ENCODE measurements at places on chromosomes 1 and 21.

DNA sequence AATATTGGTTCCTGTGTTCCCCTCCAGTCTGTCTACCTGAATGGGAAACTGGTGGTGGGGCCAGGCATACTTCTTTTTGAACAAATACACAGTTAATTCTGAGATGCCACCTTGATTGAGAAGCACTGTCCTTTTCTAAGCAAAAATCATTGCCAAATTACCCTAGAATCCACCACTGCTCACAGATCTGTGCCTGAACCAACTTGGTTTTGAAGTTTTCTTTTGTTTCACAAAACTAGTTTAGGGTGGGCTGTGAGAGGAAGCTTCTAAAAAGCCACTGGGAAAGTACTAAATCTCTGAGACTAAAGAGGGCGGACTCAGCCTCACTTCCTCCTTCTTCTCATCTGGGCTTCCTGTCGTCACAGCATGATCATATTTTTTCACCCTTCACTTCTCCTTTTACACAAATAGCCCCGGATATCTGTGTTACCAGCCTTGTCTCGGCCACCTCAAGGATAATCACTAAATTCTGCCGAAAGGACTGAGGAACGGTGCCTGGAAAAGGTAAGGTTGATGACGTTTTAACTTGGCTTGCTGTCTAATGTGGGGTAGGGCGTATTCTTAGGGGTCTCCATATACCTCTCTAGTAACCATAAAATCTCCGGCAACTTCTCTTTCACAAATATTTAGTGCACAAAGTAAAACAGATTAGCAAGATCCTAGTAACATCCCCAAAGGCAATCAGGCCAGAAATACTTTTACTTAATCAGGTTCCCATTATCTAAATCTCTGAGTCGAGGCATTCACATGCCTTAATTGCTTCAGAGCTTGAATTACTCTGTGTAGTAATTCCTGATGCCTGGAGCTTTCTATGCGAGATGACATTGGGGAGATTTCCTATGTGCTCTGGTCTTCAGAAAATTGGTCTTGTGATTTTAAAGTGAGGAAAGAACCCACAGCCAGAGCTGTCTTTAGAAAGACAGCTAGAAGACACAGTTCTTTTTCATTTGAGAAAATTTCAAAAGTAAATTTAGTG, at the start of gene CD53:
CD53 (plus strand) TSS at position 404 of the 976 bp plus-strand sequence. CDS start 18,261 bp downstream, outside the sequence.
- DNase-seq, result no peak

DNA sequence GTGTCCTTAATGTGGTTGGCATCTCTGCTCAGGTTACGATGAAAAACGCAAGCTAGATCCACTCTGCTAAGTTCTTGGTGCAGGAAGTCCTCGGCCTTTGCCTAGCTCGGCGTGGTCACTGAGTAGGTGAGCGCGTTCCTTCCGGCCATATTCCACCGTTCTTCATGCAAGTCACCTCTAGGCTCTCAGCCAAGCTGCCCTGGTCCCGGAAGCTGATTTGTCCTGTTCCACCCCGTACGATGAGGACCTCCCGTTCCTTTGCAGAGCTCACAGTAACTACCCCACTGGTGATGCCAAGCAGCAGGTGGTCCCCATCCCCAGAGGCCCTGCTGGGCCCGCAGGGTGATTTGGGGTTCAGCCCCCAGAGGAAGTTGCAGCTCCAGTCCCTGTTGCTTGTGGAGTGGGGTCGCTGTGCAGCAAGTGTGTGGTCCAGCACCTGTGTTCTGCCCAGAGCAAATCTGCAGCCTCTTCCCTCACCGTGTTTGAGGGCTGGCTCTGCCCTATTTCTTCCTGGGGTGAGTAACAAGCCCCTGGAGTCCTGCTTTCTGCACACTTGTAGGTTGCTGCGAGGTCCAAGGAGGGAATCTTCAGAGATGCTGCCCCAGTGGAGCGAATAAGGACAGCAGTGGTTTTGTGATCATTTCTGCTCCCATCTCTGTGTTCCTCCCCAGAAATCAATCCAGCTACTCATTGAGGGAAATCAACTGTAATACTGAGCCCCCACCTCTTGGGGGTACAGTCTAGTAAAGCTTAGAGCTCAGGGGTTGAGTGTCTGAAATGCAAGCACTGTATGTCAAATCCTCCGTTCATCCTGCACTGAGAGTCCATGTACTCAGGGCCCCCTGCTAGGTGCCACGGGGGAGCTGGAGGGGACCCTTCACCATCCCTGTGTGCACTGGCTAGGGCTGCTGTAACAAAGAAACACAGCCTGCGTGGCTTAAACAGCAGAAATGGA, 2.3 kb downstream of the UMODL1 start:
- peak; percentile 89 for DNase-seq

- no peak for DNase-seq
Observed at GRCh38 chr1:201354151-201354900, 23.2 kb downstream of the TNNT2 start.

- no peak for DNase-seq
Observed at GRCh38 chr1:82991569-82991968, 1007.4 kb downstream of the TTLL7 start.

DNA sequence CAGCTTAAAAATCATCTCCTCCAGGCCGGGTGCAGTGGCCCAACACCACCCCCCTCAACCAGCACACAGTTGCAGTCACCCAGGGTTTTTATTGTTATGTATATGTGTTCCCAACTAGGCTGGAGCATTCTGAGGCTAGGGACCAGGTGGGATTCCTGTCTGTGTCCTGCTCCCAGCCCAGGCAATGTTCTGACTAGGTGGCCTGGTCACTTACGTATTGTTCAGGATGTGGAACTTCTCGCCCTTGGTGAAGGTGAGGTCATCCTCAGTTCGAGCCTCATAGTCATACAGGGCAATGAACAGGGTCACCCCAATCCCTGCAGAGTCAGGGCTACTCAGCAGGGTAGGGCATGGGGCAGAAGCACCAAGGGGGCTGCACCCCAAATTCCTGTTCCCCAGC, 12.2 kb downstream of the FGR start:
- no peak for DNase-seq

- no peak for DNase-seq
Observed at GRCh38 chr1:184049291-184049690, 2.2 kb upstream of the TSEN15 start.

DNA sequence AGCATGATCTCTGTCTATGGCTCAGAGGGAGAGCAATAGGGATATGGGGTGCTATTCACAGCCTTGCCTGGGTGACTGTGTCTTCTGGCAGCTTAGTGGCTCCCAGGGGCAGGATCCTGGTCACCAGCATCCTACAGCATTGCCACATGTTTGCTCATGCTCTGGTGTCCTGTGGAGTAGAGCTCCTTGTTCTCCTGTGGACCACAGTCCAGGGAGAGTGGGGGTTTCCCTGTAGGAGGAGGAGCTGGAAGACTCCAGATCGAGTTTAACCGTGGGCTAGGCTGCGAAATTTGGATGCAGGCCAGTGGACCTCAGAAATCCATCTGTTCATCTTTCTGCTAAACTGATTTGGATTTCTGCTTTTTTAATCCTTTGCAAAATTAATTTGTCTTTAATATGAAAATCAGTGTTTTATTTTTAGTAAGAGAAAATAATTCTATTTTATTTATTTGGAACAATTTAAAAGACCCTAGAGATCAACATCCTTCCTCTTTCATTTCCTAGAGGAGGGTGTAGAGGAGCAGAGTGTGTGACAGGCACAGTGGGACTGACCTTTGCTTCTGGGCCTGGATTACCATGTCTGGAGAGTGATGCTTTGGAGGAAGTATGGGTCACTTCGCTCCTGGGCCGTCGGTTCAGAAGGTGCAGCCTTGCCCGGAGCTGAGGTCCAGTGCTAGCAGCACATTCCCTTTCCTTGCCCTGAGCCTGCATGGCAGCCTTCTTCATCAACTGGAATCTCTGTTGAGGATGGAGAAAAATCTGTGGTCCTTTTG, 17.4 kb downstream of the ADARB1 start:
- DNase-seq, result no peak

GRCh38 chr1:169260478-169261151, 107.0 kb downstream of the NME7 start:
- no peak for DNase-seq

GRCh38 chr1:19059773-19060172, 103.3 kb upstream of the IFFO2 start:
- DNase-seq, result no peak

GRCh38 chr1:207868774-207869721, 41.9 kb downstream of the CD34 start:
- no peak for DNase-seq

DNA sequence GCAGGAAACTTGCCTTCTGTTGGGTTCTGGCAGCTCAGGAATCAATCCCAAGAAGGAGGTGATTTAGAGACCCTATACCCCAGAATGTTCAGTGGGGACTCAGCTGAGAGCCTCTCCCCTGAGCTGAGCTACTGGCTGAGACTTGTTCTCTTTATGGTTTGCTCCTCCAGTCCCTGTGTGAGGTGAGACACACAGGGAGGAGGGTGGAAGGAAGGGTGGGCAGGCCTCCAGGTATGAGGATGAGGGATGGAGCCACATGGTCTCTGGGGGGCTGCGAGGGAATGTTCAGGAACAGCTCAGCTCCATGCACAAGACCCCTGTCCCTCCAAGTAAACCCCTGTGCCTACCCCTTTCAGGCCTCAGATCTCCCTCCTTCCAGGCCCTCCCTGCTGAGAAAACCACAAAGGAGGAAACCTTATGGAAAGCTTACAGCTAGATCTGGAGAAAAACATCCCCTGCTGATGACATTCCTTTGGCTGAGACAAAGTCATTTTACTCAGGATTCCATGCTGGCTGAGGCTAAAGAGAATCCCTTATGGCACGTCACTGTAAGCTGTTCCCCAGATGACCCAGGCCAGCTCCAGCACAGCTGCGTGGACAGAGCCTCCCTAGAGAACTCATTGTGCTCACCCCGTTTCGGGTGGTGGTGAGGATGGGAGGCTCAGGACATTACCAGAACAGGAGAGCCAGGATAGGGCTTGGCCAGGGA, 91.5 kb upstream of the IPO9 start:
- DNase-seq, result no peak

- DNase-seq, result no peak
Observed at GRCh38 chr1:63813829-63814277, 40.0 kb downstream of the ROR1 start.

- no peak for DNase-seq
Observed at GRCh38 chr1:156491151-156491949, 9.2 kb downstream of the MEF2D start.

GRCh38 chr1:58927041-58927721, 143.3 kb upstream of the JUN start:
- peak; percentile 96 for DNase-seq

- DNase-seq, result no peak
Observed at GRCh38 chr1:50252196-50252595, 143.5 kb downstream of the ELAVL4 start.

GRCh38 chr1:239647045-239647444, 260.7 kb downstream of the CHRM3 start:
- DNase-seq, result no peak

DNA sequence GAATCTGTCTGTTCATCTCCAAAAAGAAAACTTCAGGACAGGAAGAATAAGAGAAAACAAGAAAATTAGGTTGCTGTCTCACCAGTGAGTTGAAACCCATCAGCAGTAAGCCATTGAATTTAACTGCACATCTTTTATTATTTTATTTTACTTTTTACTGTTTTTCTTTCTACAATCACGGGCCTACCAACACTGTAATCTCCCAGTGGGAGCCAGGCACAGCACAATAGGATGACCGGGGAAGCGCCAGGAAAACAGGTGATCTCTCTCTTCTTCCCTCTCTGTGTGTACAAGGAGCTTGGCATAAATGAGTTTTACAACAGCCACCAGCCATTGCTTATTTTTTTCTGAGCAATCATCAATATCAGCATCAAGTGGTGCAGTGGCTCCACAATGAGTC, 113.1 kb upstream of the ESRRG start:
- no peak for DNase-seq

- DNase-seq, result no peak
Observed at GRCh38 chr1:230281556-230281955, 144.6 kb downstream of the PGBD5 start.

- DNase-seq, result no peak
Observed at GRCh38 chr1:169899519-169900217, 6.0 kb upstream of the SCYL3 start.

DNA sequence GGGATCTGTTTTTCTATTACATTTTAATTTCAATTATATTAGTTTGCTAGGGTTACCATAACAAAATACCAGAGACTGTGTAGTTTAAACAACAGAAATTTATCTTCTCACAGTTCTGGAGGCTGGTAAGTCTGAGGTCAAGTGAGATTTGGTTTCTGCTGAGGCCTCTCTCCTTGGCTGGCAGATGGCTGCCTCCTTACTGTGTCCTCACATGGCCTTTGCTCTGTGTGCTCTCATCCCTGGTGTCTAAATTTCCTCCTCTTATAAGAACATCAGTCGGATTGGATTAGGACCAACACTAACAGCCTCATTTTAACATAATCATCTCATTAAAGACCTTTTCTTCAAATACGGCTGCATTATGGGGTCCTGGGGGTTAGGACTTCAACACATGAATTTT, 195.2 kb upstream of the CHODL start:
- DNase-seq, result no peak

DNA sequence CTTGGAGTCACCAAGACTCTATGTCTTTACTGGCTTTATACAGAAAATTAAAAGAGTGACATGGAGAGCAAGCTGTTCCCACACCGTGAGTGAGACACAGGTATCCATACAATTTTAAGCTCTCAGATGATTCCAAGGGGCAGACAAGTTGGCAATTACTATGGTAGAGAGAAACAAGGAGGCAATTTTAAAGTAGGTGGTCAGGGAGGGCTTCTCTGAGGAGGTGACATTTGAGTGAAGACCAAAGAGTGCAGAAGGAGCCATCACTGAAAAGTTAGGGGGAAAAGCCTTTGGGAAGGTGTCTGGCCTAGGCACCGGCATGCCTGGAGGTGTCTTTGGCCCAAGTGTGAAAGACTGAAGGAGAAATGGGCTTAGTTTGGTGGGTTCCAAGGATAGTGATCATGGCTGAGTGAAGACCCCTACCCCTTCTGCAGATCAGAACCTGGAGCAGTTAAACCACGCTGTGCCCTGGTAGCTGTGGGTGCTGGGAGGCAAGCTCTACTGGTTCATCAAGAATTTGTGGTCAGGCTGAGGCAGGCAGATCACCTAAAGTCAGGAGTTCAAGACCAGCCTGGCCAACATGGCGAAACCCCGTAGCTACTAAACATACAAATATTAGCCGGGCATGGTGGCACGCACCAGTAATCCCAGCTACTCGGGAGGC, 10.4 kb downstream of the IFI6 start:
- DNase-seq, result no peak

GRCh38 chr1:5640845-5641244, 351.4 kb downstream of the NPHP4 start:
- DNase-seq, result no peak

- no peak for DNase-seq
Observed at GRCh38 chr1:110387048-110387754, 3.6 kb downstream of the SLC16A4 start.

GRCh38 chr1:156970017-156970416, 49.6 kb downstream of the LRRC71 start:
- no peak for DNase-seq

DNA sequence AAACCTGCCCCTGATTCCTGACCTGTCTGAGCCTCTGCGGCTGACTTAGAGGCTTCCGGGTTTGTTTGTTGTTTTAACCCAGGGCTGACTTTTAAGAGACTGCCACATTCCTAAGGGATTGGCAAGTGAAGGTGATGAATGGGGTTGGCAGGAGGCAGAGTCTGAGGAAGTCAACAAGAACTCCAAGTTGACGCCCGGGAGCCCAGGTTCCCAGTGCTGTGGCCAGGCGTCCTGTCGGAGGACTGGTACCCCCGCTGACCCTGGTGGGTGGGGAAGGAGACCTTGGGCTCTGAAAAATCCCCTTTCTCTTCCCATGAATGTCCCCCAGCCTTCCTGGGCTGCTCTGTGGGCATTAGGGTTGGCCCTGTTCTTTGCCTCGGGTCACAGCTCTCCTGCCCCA, 19.7 kb upstream of the EPS8L3 start:
- DNase-seq, result no peak

- no peak for DNase-seq
Observed at GRCh38 chr1:69940231-69940630, 265.1 kb downstream of the LRRC40 start.

GRCh38 chr21:26437326-26438009, 135.6 kb downstream of the CYYR1 start:
- DNase-seq, result no peak
